ENCODE measurements at places on chromosomes 7 and 10. TPM values are rescaled to one million over a fixed set of nuclear protein-coding genes. Genes with fewer than 3 reads are reported as not detected.
A peak's percentile ranks its signal among the peaks of the same experiment; 100 is the strongest.

Gene GLI3
- total RNA-seq: 0.06 TPM

DNA sequence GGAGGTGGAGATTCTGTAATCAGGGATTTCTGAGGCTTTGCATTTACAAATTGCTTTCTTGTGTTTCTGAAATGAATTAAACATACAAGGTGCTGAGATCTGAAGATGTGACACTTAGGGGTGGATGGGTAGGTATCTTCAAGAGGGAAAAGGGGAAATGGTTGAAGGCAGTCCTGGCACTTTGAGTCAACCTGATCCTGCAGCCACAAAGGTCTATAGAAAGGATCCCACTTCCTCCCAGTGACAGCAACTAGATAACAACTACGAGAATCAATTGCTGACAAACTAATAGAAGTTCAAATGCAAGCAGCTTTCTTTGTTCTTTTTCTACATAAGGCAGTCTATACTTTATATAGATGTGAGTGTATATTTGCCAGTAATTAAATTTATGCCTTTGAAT is 553.3 kb downstream of the MDFIC start:
- no peaks in the 10 kb centered on the region for H3K36me3 ChIP-seq
- H3K27ac ChIP-seq: no peak overlapping the region
- no peak for DNase-seq
- H3K27me3 ChIP-seq: no peaks in the 10 kb centered on the region

GRCh38 chr10:97499561-97500296 is 1.0 kb downstream of the UBTD1 start:
- H3K27ac ChIP-seq: peak overlapping the region; percentile 85
- peak overlapping the region; percentile 15 for H3K4me3 ChIP-seq
- no peak for DNase-seq
- H3K4me1 ChIP-seq: peaks cover 39% of the 10 kb centered on the region

DNA sequence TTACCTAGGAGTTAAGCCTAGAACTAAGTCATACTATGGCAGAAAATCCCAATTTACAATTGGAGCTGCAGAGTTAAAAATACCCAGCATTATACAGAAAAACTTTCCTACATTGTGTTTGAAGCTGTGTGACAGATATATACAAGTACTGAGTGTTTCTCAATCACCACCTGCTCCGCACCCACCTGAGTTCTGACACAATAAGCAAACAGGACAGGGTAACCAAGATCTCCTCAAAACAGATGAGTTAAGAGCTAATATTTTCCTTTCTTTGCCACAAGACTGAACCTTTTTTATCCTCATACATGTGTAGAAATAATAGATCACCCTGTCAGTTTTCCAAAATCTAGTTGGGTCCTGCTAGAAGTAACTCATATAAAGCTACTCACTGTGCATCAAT is 186.3 kb downstream of the DOCK4 start:
- no peaks in the 10 kb centered on the region for H3K36me3 ChIP-seq
- H3K4me1 ChIP-seq: no peaks in the 10 kb centered on the region
- H3K4me3 ChIP-seq: no peak overlapping the region
- no peak overlapping the region for H3K27ac ChIP-seq
- no peaks in the 10 kb centered on the region for H3K27me3 ChIP-seq
